Glomerular endothelial cell (primary cell): ENCODE measurements at places on chromosomes 4 and X. TPM values are rescaled to one million over a fixed set of nuclear protein-coding genes. Genes with fewer than 3 reads are reported as not detected.
A peak's percentile ranks its signal among the peaks of the same experiment; 100 is the strongest.

DNA sequence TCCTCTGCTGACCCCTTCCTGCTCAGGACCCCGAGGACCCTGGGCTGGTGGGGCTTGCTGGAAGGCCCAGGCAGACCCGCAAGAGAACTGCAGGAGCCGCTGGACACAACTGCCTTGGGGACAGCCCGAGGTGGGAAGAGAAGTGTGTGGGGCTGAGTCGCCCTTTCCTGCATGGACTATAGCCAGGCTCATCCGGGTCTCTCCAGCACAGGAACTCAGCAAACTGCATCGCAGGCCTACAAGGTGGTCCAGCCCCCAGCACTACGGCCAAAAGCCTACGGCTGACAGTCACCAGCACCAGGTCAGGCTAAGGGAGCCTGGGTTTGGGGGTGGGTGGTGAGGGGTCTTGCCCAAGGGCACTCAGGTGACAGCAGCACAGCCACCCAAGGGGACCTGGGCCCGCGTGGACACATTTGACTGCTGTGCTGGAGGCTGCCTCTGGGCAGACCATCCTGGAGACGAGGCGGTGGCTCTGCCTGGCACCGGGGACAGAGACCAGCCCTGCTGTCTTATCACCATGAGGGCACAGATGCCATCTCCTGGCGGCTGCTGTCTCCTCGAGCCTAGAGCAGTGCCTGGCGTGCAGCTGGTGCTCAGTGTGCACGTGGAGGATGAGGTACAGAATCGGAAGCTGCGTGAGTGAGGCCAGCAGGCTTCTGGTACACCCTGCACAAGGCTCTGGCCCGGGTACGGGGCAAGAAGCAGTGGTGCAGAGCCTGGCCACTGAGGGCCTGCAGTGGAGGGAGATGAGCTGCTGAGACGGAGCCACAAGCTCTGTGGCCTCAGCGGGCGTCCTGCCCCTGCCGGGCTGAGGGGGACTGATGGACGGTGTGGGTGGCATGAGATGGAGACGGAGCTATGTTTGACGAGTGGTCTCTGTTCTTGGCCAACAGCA is 15.1 kb downstream of the LRPAP1 start:
- no peak for DNase-seq

MAGEB5 gene
- not detected in 2 replicates for total RNA-seq

DNA sequence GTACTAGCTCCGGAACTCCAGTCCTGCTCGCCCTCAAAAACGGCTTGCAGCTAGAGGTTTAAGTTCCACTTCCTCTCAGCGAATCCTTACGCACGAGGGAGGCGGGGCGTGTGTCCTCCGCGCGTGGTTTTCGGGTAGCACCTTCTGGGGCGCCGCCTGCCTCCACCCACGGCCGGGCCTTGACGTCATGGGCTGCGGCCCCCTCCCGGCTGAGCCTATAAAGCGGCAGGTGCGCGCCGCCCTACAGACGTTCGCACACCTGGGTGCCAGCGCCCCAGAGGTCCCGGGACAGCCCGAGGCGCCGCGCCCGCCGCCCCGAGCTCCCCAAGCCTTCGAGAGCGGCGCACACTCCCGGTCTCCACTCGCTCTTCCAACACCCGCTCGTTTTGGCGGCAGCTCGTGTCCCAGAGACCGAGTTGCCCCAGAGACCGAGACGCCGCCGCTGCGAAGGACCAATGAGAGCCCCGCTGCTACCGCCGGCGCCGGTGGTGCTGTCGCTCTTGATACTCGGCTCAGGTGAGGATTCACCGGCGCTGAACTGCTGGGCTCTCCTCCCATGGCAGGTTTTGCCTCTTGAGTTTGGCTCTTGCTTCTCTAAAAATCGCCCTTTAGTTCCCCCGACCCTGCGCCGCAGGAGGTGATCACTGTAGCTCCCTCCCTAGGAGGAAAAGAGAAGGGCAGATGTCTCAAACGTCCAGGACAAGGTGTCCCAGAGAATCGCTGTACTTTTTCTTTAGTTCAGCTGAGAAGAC is at the start of gene AREG:
TSS of gene AREG (plus strand) at position 246 of the 752 bp plus-strand sequence. CDS start at position 456, 210 bp downstream.
- no peak for DNase-seq

- DNase-seq, result no peak
Measured at GRCh38 chrX:108299101-108299591, 139.1 kb downstream of the COL4A6 start.

NALF2 gene
- 0.29 TPM in 1 of 2 replicates, not detected in the other for total RNA-seq

LIMCH1 gene
- total RNA-seq, result 39.6 and 66.2 TPM in 2 replicates

GRCh38 chr4:70197842-70198241 is 2.3 kb downstream of the ODAM start:
- no peak for DNase-seq

ATP1B4 gene
- not detected in 2 replicates for total RNA-seq

DNA sequence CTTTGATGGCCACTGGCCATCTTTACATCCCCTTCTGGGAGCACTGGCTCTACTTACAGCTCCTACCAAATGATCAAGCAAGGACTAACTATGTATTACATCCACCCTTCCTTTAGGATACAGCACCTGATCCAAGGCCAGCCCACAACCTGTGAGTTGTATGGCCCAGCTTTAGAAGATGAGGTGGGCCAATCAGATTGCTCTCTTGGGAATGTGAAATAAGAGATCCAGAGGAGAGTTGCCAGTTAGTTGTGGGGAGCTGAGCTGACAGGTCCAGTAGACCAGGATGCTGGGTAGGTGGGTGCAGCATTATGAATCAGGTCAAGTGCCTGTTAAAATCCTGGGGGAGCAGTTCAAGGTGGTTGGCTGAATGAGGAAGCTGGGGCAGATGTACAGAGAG is 111.5 kb downstream of the GNL3L start:
- no peak for DNase-seq

DNA sequence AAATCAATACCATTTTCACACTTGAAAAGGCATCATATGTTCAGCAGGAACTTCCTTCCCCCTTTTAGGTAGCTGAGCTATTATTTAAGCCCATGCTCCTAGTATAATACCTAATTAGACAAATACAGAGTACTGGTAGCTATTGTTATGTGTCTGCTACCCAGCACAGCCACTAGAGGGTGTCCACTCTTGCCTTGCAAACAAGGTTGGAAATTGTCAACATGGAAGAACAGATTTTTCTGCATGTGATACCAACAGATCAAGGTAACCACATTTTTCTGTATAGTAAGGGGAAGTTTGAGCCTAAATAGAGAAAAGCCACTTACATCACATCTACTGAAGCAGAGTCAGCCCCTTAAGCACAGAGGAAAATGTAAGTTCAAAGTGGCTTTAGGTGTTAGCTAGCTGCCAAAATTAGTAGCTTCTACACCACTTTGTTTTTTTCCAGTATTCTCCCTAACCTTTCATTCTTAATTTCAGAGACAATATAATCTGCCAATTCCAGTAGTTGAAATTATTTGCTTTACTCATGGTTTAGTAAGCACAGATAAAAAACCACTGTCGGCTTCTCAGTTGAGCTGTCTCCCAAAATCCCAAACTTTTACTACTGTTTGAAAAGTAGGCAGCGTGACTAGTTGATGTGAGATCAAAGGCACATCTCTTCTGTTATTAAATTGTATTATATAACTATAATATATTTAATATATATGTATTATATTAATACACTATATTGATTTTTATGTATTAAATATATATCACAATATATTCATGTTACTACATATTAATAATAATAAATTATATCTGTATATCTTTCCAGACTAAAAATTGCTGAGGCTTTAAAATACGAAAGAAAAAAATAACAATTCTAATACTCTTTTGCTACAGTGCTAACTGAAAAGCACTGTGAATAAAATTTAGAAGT is 38.2 kb downstream of the EDNRA start:
- peak; percentile 33 for DNase-seq

DNA sequence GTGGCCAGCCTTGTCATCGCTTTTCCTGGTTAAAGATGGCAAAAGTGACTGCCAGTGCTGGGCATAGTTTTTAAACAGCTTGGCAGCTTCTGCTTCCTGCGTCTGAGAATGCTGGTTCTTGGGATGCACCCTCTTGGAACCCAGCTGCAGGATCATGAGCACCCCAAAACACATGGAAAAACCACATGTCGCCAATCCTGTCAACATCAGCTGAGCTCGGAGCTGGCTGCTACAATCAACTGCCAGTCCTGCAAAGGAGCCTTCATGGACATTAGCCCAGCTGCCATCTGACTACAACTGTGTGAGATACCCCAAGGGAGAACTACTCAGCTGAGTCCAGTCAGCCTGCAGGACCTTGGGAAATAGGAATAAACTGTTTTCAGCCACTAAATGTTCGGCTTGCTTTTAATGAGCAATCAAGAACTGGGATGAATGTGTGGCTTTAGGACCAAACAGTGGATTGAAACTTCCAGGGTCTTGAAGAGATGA is 31.0 kb downstream of the OSTC start:
- no peak for DNase-seq

DNA sequence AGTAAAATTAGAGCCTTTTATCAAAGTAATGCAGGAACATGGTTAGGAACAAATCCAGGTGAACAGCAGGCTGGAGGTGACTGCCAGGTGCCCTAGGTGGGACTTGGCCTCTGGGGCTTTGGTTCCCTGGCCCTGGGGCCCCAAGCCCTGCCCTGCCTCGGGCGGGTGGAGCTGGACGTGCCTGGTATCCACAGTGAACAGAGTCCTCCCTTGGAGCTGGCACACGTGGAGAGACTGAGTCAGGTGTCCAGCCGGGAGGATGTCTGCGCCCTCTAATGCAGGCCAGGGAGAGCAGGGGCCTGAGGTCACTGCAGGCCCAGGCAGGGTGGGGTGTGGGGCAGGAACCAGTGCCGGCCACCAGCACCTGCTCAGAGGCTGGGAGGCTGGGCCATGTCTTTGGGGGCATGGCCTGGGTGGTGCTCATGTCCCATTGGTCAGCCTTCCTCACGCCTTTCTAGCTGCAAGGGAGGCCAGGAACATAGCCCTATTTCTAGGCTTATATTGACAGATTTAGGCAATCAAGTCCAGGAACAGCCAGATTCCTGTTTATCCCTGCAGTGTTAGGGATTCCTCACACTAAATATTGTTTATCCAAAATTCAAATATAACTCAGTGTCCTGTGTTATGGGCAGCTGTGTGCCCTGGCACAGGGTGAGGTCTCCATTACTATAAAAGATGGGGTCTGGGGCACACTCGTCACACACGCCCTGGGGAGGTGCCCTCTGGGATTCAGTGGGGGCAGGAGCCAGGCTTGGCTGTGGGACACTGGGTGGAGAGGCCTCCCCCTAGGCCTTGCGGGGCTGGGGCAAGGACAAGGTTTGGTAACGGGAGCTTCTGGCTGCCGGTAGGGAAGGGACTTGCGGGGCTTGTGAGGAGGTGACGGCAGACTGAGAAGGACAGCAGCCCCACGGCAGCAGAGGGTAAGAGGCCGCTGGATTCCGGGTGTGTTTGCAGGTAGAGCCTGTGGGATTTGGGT is 14.3 kb upstream of the NAT8L start:
- no peak for DNase-seq

DNA sequence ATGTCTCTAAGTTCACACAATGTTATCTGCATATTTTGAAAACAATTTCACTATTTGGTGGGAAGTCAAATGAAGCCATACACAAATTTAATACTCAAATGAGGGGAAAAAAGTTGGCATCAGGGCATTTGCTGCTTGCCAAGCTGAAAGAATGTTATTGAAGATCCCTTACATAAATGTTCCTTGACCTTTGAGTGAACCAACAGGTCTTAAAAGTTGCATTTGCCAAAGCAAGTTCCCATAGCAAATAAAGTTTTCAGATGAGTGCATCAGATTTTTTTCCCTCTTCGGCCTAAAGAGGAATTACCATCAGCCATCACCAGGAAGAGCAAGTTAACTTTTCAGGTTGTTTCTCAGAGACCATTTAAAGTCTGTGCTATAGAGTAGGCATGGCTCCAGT is 115.9 kb downstream of the COX18 start:
- no peak for DNase-seq

DNA sequence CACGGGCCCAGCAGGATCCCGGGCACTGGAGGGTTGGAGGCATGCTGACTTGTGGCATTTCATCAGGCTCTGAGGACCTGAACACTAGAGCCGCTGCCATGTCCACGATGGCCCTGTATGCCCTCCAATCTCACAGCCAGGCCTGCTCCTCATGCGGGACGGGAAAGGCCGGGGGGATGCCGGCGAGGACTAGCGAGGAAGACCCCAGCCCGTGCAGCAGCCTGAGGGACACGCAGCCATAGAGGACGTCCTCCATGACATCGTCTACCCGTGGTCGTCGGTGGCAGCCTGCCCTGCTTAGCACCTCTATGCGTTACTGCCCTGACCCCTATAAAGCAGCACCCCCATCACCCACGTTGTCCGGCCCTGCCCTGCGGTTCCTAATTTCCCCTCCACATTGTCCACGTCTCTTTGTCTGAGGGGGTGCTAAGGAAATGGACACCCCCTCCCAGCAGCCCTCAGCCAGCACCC is 32.6 kb downstream of the HMX1 start:
- no peak for DNase-seq

TMSB15C gene
- 3.5 and 13.8 TPM in 2 replicates for total RNA-seq

DNA sequence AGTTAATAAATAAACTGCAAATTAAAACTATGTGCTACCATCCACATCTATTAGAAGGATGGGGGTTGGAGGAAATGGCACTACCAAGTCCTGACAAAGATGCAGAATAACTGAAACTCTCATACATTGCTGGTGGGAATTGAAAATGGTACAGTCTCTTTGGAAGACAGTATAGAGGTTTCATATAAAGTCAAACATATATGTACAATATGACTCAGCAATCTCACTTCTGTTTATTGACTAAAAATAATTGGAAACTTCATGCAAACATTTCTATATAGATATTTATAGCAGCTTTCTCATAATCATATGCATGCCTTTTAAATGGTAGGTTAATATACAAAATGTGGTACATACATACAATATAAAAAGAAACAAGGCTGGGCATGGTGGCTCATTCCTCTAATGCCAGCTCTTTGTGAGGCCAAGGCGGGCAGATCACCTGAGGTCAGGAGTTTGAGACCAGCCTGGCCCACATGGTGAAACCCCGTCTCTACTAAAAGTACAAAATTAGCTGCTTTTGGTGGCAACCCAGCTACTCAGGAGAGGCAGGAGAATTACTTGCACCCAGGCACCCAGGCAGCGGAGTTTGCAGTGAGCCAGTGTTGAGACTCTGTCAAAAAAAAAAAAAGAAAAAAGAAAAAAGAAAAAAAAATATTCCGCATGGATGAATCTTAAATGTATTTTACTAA is 225.0 kb upstream of the CXXC4 start:
- DNase-seq, result no peak

HSD17B10 gene
- 57.0 and 57.5 TPM in 2 replicates for total RNA-seq

CXCL6 gene
- total RNA-seq, result 2.2 and 5.8 TPM in 2 replicates

TBC1D9 gene
- total RNA-seq, result 62.1 and 72.3 TPM in 2 replicates

CENPI gene
- total RNA-seq, result 3.4 and 5.0 TPM in 2 replicates

- no peak for DNase-seq
Measured at GRCh38 chr4:113811359-113811758, 49.8 kb upstream of the CAMK2D start.
